NT2/D1 (cell line): ENCODE measurements at places on chromosomes 5 and 9.

- DNase-seq, result no peak
These were observed 13.7 kb downstream of the POLK start for GRCh38 chr5:75525344-75525743.

GRCh38 chr5:130289132-130290088 is 385.1 kb downstream of the CHSY3 start:
- no peak for DNase-seq

GRCh38 chr5:56183506-56183905 is 49.6 kb downstream of the ANKRD55 start:
- DNase-seq, result no peak

GRCh38 chr5:180974612-180975315 is 13.9 kb upstream of the BTNL3 start:
- no peak for DNase-seq

DNA sequence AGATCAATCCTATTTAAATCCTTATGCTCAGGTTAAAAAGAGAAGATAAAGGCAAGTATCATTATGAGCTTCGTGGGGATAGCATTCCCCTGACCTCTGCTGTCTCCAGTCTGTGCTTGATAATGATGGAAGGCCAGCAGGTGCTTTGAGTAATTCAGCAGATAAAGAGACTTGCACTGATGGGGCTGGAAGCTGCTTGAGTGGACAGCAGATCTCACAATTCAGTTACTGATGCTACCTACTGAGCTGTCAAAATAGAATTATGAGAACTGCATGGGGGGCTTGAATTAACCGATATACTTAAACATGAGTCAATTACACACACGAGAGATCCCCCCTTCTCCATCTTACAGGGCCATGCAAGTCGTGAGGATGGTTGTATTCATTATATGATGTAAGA is 107.7 kb upstream of the GPR151 start:
- DNase-seq, result no peak

DNA sequence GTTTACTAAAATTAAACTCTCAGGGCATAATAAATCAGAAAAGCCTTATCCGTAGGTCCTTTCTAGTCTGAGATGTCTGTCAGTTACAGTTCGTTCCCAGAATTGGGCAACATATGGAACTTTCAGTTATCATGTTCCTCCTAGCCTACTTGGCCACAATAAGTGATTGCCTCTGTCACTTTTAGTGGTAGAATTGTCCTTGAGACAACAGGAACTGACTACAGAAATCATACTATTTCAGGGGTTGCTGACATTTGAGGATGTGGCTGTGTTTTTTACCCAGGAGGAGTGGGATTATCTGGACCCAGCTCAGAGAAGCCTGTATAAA is 956 bp downstream of the ZNF189 start:
- DNase-seq, result no peak

DNA sequence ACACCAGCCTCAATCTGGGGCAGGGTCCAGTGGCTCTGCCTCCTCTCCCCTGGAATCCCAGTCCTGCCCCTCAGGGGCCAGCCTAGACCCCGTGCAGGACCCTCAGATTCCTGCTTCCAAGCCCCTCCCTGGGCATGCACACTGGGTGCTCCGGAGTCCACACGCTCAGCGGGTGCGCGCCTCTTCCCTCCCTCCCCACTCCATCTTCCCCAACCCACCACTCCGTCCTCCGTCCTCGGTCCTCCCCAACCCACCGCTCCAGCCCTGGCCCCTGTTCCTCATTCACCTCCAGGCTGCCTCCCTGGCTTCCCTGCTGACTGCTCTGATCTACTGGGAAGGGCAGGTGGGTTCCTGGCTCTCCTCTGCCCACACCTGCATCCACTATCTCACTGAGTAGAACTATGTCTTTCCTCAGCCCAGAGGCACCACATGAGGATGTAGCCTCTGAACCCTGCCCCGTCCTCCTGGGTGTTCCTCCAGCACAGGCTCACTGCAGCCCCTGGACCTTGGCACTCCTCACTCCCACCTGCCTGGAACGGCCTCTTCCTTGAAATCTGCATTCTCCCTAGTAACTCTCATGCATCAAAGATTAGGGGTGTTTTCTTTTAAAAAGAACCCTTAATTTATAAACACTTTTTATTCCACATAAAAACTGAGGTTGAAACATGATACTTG is 92.8 kb downstream of the CAMSAP1 start:
- DNase-seq, result no peak

DNA sequence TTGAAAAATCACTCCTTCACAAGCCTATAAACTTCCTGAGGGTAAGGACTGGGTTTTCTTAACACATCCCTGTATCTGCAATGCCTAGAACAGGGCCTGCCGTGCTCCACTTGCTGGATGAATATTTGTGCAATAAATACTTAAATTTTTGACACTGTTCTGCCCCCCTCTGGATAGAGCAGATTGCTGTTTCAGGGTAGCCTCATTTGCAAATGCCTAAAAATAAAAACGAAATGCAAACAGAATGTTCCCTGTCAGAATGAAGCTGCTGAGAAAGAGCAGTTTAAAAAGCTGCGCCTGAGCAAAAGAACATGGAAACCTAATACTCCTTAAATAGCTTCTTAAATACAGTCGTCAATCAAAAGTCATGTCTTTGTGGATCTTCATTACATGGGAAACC is 385.3 kb downstream of the PRELID2 start:
- no peak for DNase-seq

DNA sequence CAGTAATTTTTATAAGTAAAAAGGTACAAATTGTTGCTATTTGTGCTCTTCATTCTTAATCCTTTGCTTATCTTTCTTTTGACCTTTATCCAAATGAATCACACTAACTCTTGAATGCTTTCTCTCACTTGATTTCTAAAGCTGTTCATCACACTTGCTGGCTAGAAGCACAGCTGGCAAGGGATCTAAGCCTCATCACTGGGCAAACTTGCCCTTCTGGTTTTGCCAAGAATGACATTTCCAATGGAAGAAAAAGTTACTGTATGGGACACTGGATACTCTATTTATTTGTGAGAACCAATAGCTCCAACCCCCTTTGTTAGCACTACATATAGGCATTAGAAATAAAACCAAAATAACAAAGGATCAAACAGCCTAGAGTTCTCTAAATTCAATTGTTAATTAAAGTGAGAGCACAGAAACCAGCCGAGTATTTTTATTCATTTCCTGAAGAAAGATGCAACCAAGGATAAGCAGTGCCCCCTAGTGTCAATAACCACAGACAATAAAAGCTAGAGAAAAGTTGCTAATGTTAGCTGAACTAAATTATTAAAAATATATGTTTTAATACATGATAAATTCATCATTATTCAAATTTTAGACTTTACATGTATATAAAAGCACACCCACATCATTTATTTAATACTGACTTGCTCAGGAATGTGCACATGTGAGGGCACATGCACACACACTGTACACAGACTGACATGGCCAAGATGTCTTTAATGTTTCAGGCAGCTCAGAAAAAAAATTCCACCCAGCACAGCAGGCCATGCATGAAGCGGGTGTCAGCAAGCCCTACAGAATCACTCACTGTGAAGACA is 59.8 kb upstream of the POU5F2 start:
- DNase-seq, result no peak

GRCh38 chr5:42108468-42108867 is 183.4 kb downstream of the FBXO4 start:
- no peak for DNase-seq

GRCh38 chr5:67748165-67748690 is 467.3 kb upstream of the PIK3R1 start:
- DNase-seq, result no peak

- no peak for DNase-seq
These were observed 638.0 kb downstream of the IRX1 start for GRCh38 chr5:4233671-4234070.

GRCh38 chr5:54646356-54647101 is 129.0 kb downstream of the SNX18 start:
- DNase-seq, result peak; percentile 18

DNA sequence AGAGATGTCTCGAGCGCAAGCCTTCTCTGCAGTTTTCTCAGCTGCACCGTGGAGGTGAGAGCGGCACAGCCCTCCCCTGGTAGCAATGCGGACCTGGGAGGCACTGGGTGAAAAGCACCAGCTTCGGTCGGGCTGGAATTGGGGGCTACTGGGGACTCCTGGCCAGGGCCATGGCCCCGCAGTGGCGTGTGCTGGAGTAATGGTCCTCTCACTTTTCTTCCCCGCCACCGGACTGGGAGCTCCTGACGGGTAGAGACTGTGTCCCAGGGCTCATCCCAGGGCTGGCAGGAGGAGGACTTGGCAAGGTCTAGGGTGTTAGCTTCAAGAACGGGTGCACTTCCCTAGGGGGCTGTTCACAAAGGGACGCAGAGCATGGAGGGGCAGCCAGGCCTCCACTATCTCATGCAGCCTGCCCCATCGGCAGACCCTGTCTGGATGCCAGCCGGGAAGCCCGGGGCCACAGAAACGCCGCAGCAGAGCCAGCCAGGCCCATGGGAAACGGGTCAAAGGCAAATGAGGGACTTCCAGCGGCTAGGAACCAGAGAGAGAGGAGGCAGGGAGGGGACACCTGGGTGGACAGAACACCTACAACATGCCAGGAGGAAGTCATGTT is 92.6 kb upstream of the MVB12B start:
- DNase-seq, result no peak

DNA sequence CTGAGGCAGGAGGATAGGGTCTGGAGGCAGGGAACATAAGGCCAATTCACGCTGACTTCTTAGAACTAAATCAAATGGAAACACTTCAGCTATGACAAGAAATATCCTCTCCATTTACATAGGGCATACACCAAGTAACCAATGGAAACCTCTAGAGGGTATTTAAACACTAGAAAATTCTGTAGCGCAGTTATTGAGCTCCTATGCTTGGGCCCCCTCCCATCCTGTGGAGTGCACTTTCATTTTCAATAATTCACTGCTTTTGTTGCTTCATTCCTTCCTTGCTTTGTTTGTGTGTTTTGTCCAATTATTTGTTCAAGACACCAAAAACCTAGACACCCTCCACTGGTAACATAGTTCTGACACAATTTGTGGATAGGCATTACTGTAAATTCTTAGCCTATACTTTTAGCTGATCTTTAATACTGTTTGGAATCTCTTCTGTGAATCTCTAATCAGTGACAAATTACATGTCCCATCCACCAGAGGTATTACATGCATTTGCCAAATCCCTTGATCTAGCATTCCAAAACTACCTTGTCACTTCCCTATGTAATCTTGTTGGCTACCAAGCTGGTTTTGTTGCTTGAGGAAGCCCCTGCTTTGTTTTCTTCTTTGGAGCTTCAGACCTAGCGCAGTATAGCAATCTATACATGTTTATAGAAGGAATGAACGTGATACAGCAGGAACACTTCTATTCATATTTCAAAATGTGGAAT is 61.6 kb downstream of the ST8SIA4 start:
- no peak for DNase-seq

DNA sequence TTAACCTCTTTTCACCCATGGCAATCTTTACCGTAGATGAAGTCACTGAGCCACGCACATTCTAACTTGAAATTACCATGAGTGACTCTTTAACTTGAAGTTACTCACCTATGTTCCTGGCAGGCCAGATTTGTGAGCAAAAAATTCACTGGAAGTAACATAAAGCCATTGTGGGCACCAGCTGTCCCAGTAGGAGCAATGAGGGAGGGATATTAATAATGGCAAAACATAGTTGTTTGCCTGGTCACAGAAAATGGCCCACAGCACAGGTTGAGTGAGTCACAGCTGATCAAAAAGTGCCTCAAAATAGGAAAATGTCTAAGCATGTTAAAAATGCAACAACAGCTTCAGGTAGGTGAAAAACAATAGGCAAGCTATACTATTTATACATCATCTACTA is 146.6 kb downstream of the EFNA5 start:
- DNase-seq, result no peak

DNA sequence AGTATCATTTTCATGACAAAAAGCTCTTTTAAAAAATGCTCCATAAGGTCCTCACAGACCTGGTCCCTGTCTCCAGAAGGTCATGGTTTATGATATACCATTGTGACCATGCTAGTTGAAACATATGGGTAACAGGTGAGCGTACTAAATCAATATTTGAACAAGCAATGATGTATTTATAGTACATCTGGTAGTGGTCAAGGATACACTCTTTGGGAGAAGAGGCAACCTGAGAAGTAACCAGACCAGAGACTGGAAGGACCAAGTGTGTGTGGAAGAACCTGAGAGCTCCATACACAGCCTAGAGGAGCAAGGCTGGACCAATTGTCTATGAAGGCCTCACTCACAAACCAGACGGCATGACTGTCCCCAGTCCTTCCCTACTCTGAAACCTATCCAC is 55.1 kb downstream of the LHFPL2 start:
- no peak for DNase-seq

GRCh38 chr9:34999576-34999975 is 10.0 kb downstream of the DNAJB5 start:
- DNase-seq, result no peak

GRCh38 chr9:36328798-36329411 is 70.7 kb upstream of the GNE start:
- peak; percentile 49 for DNase-seq

DNA sequence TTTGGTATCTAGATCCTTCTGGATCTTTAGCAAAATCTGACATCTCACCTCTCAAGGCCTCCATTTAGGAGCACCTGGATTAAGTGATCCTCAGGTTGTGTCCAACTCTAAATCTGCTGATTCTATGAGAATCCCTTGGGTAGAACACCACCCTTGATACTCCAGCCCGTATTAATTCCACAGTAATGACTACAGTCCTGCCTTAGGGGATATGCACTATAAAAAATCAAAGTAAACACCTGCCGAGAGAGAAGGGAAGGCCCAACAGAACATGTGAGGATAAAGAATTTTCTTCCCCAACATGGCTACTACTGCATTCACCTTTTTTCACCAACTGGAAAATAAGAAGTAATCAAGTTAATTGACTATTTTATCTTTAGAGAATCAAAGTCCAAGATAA is 27.6 kb downstream of the DAP start:
- DNase-seq, result no peak

DNA sequence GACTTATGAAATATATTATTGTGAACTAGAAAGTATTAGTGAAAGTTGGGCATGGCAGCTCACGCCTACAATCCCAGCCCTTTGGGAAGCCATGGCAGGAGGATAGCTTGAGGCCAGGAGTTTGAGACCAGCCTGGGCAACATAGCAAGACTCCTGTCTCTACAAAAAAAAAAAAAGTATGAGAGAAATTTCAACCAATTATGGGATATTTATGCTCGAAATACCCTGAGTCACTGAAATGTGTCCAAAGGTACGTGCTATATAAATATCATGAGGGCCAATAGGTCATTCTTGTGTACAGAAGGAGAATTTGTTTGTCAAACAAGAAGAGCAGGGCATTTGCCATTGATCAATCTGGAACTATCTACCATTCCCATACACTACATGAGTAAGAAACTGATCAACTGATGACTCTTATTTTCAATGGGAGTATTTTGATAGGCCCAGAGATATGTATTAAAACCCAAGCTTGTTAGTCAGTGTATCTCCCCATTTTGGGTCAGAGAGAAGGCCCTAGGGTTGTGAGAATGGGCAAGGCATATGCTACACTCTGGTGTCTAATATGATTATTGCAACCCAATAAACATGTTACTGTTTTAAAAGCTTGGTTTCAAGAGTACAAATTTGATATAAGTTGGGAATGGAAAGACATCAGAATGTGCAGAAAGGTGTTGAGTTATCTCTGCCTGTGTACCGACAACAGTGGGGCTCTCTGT is 21.7 kb upstream of the HOMER1 start:
- DNase-seq, result no peak
